ENCODE measurements at places on chromosomes 16 and 17. TPM values are rescaled to one million over a fixed set of nuclear protein-coding genes. Genes with fewer than 3 reads are reported as not detected.
A peak's percentile ranks its signal among the peaks of the same experiment; 100 is the strongest.

The USP7 gene
- total RNA-seq = 80.7 TPM

The CDH13 gene
- 0.78 TPM for total RNA-seq

The CNGB1 gene
- not detected for total RNA-seq

The AIPL1 gene
- total RNA-seq = 0.28 TPM

The THOC6 gene
- total RNA-seq = 69.1 TPM

DNA sequence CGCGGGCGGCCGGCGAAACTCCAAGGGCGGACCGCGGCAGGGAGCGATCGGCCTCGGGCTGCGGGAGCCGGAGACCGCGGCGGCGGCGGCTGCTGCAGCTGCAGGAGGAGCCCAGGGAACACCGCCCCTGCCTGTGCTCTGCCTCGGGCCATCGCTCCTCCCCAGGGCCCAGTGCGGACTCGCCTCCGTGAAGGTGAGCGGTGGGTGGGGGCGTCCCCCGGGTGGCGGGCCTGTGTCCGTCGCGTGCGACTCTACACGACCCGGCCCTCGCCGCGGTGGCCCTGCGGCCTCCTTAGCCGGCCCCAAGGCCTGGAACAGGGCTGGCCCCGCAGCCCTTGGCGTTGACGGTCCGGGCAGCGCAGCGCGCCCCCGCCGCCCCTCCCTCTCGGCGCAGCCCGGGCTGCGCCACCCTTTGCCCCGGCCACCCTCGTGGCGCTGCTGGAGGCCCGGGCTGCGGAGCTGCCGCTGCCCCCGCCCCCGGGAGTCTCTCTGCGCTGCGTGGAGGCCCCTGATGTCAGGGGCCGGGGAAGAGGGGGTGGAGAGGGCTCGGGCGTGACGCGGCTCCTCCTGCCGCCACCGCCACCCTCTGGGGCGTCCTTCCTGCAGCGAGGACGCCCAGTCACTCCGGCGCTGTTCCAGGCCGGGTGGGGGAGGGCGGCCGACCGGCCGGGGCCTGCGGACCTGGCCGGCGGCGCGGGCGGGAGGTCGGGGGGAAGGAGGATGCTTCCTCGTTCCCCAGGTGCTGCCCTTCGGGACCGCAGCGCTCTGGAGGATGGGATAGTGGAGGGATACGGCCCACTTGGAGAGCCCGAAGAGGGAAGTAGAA, 485 bp downstream of the DYNLL2 start:
- DNase-seq = peak; percentile 72

- DNase-seq = no peak
Observed at GRCh38 chr16:5065326-5065725, 430 bp downstream of the C16orf89 start.

GRCh38 chr17:80726558-80727408, 182.1 kb downstream of the RPTOR start:
- DNase-seq = no peak

- DNase-seq = no peak
Observed at GRCh38 chr16:89924925-89925307, 1.8 kb downstream of the TUBB3 start.

GRCh38 chr17:43907998-43908721, 824 bp upstream of the MPP2 start:
- peak; percentile 82 for DNase-seq

GRCh38 chr16:72189865-72190371, 18.0 kb upstream of the PMFBP1 start:
- no peak for DNase-seq

- DNase-seq = no peak
Observed at GRCh38 chr16:72480911-72481310, 309.0 kb upstream of the PMFBP1 start.

DNA sequence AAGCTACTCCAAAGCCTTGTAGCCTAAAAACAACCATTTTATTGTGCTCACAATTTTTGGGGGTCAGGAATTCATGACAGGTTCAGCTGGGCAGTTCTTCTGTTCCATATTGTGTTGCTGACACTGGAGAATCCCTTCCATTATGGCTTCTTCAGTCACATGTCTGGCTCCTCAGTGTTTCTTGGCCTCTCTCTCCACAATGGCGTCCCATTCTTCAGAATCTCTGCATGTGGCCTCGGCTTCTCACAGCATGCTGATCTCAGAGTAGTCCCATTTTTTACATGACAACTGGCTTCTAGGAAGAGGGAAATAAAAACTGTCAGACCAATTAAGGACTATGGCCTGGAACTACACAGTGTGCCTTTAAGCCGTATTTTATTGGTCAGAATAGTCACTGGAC, 49.7 kb downstream of the NF1 start:
- peak; percentile 21 for DNase-seq

- DNase-seq = no peak
Observed at GRCh38 chr17:5286846-5287245, 4.8 kb downstream of the RABEP1 start.

GRCh38 chr16:17557480-17557879, 86.7 kb upstream of the XYLT1 start:
- DNase-seq = no peak

- DNase-seq = peak; percentile 52
Observed at GRCh38 chr17:2124391-2124790, 69.5 kb downstream of the HIC1 start.

DNA sequence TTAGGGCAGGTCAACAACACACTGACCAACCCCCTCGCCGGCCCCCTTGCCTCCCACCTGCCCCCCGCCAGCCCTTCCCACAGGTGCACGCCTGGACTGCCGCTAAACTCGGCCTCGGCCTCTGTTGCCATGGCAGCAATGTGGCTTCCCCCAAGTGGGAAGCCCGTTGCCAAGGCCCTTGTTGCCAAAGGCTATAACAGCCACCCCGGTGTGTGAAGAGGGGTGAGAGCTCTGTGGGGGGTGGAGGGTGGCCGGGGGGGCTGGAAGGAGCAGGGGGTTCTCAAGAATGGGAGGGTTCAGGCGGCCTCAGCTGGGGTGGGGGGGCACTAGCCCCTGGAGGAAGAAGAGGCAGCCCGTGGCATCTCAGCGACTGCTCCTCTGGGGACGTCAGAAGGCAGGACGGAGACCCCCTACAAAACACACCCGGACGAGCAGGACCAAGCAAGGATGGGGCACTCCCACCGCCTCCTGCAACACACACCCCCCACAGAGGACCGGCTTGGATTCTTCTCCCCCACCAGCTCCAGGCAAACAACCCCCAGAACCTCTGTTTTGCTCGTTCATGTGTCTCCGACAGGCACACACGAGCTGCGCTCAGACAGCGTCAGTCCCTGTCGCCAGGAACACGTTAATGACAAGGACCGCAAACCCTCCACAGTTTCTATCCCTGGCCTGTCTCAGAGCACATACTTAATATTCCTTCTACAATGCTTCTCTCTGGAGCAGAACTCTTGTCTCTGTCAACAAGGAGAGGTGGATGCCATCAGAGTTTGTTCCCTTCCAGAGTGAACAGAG, 55.7 kb downstream of the ABR start:
- DNase-seq = no peak

GRCh38 chr16:866252-866896, 65.8 kb upstream of the GNG13 start:
- DNase-seq = no peak

DNA sequence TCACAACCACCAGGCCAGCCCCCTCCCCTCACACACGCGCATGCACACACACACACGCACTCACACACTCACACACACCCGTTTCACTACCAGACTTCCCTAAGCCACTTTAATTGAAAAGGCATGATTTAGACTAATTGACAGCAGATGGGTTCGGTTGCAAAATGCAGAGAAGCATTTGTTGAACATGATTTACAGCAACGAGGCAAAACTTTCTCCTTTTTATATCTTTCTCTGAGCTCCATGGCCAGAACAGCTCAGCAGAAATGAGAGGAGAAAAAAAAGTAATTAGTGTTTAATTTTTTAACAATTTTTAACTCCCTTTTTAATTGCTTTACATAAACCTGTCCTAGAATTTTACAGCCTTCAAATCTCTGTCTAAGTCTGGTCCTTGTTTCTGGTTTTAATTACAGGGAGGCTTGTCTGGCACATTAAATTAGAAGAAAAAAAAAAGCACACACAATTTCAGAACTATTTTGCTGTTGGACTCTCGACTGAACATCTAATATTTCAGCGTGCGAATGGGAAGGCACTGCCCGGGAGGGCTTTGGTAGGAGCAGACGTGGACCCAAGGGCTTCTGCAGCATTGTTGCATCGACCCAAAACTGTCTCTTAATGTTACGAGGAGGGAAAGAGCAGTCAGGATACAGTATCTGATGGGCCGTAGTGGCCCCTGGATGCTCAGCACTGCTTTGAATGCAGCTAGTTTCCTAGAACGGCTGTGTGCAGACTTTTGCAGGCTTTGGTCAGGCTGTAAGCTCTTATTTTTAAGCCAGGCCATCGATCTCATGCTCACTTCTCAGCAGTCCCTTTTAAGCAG, 255.9 kb downstream of the SOX9 start:
- no peak for DNase-seq

GRCh38 chr16:49866595-49867071, 10.7 kb upstream of the ZNF423 start:
- DNase-seq = peak; percentile 89

DNA sequence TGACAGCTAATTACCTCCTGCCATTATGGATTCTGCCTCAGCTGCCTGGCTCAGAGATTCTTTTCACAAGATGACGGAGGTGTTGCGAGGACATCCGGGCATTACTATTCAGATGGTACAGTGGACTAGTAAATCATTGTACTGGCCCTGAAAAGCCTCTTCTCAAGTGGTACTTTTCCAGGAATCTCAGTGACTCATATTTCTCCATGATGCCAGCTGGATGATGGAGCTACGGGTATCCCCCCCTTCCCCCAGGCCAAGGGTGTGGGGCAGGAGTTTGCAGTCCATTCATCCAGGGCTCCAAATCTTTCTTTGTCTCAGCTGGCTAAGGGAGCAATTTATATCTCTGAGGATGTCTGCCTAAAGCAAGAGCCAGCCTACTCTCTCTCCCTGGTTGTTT, 107.7 kb upstream of the GPR139 start:
- DNase-seq = no peak

DNA sequence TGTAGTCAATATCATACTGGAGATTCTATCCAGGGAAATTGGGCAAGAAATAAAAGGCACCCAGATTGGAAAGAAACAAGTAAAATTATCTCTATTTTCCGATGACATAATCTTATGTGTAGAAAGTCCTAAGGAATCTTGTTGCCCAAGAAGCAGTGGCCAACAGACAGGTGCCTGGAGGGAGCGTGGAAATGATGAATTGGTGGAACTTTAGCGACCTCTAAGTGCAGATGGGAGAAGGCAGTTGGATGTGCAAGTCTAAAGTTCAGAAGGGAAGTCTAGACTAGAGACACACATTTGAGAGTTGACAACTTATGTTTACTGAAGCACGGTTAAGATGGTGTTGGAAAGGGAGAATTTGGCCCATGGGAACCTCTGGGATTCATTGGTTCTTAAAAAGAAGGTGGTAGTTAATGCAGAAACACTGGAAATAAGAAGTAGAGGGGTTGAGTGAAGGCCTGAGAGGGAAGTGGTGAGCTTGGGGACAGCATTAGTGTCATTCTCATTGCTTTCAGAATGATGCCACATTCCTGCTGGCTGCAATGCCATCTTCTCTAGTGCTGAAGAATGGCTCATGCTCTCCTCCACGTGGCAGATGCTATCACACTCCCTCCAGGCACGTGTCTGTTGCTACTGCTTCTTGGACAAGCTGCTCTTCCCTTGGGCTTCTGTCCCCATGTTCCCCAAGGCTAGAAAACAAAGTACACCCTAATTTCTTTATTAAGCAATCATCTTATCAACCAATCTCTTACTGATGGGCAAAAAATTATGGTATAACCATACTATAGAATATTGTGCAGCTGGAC, 24.0 kb downstream of the TAT start:
- DNase-seq = no peak

DNA sequence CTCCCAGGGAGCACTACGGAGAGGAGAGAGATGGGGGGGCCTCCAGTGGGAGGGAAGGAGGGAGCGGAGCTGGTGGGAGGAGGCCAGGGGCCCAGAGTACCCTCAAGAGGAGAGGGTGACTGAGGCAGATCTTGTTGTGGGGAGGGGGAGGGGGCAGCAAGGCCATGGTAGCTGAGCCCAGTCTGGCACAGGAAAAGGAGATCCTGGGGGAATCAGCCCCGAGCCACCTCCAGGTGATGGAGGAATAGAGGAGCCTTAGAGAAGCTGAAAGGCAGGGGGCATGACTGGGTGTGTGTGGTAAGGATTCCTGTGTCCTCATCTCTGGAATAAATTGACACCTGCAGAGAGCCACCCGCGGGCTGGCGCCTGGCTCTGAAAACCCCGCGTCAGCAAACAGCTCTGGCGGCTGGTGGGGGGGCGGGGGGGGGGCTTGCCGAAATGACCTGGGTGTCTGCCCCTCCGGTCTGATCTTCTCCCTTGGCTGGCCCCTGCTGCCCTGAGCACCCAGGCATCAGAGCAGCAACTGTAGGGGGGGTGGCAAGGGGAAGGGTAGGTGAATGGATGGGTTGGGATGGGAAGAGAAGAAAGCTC, 1.3 kb upstream of the NLGN2 start:
- DNase-seq = peak; percentile 79

- DNase-seq = peak; percentile 37
Observed at GRCh38 chr16:28933171-28933570, 1.4 kb downstream of the CD19 start.

DNA sequence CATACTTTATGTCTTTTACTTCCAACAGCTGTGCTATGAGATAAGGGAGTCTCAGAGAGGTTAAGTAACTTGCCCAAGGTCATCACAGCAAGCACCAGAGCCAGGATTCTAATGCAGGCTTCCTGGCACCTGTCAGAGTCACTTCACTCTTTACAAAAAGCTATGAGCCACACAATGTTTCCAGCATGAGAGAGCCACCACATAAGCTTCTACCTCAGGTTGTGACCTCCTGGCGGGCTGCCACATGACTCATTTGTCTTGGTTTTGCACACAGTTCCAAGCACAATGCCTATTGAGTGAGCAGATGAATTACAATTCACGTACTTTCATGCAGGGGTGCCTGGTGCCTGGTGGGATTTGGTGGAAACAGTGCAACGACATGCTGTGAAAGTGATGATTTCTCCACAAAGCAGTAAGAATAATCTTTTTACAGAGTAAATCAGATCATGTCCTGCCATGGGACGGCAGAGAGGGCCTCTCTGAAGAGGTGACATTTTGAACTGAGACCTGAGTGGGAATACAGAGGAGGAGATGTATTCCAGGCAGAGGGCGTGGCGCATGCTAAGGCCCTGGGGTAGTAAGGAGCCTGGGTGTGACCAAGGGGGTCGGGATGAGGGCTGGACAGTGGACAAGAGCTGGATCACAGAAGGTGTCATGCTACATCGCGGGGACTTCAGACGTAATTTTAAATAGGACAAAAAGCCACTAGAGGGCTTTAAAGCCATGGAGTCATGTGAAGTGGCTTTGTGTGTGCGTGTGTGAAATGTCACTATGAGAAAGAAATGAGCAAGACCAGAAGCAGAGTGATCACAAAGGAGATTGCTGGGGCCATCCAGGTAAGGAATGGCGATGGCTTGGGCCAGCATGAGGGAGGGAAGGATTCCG, 53.4 kb downstream of the CACNG3 start:
- no peak for DNase-seq

- no peak for DNase-seq
Observed at GRCh38 chr17:278055-278675, 74.4 kb downstream of the RPH3AL start.

DNA sequence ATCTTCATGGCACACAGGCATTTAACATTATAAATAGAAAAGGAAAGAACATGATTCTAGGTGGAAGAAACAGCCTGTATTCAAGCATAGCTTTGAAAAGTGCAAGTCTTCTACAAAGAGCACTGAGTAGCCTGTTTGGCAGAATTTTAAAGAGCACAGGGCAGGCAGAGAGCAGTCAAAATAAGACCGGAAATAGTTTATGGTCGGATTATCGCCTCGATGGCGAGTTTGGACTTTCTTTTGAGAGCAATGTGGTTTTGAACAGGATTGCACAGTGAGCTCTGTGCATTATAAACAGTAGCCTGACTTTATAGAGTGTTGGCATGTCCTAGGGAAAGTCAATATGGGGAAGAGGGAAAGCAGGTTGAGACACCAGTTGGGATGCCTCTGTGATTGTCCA, 6.2 kb upstream of the TMEM100 start:
- no peak for DNase-seq

All from H7 (cell line).